ENCODE measurements at places on chromosomes 5 and 9.

DNA sequence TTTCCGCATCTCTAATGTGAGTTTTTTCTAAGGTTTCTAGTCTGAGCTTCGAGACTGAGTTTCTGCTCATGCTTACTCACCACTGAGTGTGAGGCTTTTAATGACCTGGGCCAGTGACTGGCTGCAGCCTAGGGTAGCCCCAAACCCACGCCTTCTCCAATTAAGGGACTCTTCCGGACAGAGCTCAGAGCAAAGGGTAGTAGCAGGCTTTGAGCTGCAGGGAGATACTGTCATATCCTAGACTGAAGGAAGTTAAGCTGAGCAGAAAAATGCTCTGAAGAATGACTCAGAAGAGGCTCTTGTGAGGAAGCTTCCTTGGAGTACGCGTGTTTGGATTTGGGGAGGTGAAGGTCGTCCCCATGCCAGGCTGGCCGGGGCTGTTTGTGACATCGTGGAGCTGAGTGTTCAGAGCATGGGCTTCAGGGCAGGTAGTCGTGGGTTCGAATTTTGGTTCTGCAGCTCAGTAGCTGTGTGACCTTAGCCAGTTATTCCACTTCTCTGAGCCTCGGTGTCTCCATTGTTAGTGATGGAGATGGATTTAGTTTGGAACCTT, 3.5 kb downstream of the USP20 start:
- DNase-seq = no peak

DNA sequence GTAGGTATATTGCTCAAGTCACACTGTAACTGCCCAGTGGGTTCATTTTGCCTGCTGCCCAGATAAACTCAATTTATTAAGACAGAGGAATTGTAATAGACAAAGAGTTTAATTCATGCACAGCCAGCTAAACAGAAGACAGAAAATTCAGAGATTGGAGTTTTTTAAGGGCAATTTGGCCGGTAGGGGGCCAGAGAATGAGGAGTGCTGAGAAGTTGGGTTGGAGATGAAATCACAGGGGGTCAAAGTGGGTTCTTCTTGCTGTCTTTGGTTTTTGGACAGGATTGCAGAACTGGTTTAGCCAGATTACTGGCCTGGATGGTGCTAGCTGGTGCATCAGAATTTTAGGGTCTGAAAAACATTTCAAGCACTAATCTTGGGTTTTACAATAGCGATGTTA, 20.7 kb upstream of the IL33 start:
- DNase-seq = no peak

DNA sequence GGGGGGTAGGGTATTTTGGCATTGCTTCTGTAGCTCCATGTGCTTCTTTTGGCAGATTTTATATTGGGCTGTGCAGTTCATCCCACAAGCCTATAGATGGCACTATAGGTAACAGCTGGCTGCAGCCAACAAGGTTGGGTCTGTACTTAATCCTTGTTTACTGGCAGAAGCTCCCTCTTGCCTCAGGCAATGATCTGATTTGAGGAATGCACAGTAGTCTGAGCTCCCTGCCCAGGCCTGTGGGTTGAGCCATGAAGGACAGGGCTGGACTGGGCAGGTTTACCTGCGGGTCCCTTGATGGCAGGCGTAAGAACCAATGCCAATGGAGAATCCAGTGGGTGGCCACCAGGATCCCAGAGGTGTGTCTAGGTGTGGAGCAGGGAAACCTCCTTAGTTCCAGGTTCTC, 11.7 kb upstream of the OR1J2 start:
- DNase-seq = no peak

DNA sequence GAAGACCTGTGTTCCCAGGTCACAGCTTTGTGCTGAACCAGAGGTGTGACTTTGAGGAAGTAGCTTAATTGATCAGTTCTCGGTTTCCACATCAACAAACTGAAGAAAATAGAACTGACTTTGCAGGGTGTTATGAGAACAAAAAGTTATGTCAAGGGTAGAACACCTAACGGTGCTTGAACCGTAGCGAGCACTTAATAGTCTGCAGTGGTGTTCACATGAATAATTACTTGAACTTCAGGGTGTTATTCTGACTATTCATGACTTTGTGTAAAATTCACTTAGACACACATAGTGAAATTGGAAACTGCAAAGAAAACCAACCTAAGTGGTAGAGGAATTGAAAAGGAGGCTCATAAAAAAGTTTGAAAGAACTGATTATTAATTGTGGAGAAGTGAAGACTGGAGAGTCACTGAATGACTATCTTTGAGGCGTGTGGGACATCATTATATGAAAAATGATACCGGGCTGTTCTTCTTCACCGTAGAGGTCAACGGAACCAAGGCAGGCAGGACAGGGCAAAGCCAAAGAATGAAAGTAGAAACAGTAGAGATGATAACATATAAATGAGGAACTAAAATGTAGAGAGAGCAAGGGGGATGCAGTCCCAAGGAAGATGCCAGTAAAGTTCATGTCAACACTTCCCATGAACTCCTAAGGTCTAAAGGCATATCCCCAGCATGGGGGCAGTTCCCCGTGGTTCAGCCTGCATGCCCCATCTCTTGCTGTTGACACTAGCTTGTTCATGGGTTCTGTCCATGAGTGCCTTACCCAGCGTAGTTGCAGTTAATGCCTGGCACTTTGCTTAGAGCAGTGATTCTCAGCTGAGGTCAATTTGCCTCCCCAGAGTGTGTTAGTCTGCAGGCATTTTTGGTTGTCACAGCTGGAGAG, 118.7 kb downstream of the ZNF462 start:
- DNase-seq = no peak

DNA sequence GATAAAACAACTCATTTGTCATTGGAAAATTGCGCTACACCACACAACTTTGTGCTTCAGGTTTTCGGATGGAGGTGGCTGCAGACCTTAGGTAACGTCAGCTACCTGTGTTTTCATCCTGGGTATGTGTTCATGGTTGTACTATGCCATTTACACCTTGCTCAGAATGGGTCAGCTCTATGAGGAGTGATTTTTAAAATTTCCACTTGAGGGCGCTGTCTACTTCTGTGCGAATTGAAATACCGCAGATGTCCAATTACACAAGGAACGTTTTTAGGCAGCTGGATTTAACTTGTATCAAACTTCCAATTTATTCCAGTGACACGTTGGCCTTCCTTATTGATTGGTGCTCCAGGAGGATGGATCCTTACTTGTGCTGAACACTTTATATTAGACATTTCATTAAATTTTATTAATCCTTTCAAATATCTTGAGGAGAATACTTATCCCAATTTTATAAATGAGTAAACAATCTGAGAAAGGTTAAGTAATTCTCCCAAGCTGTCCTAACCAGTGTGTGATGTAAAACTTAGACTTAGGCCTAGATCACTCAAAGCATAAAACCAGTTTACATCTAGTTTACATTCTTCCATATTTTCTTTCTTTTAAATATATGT, 23.4 kb downstream of the DMRTA1 start:
- DNase-seq = no peak

DNA sequence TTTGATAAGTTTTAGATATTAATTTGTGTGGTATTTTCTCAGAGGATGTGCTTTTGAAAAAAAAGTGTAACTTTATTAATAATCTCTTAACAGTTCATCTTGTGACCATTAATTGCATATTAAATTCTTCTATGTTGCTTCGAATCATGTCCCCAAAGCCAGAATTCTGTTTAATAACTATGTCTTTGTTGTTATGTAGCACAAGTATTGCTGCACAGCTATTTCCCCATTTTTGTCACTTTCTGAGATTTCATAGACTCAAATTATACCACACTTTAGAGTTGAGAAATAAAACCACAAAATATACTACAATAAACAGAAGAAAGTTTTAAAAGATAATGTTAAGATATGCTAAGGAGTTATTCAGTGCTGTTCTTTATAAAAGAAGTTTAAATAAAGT, 2.8 kb downstream of the MEF2C start:
- DNase-seq = no peak

GRCh38 chr9:107513464-107514100, 24.0 kb upstream of the KLF4 start:
- DNase-seq = no peak

DNA sequence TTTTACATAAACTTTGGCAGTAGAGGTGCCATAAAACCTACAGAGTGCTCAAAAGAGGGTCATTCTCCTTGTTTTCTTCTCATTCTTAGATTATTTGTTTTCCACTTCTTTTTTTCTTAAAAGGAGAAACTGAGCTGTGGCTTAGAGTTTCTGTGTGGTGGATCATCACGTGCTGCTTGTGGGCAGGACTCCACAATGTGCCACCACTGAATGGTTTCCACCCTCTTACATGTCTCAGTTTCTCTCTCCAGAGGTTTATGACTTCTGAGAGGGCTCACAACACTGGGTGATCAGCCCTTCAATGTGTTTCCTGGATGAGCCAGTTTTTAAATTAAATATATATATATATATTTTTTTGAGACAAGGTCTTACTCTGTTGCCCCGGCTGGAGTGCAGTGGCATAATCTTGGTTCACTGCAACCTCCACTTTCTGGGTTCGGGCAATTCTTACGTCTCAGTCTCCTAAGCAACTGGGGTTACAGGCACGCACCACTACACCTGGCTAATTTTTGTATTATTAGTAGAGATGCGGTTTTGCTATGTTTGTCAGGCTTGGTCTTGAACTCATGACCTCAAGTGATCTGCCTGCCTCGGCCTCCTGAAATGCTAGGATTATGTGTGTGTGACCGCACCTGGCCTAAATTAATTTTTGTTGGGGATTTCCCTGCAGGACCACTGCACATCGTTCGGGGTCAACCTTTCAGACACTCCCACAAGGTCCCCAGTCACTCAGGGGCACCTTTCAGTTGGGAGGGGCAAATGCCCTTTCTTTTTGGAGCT, 3.1 kb upstream of the UNC13B start:
- no peak for DNase-seq
